LoVo (cell line): ENCODE measurements at places on chromosomes 1 and 21.

DNA sequence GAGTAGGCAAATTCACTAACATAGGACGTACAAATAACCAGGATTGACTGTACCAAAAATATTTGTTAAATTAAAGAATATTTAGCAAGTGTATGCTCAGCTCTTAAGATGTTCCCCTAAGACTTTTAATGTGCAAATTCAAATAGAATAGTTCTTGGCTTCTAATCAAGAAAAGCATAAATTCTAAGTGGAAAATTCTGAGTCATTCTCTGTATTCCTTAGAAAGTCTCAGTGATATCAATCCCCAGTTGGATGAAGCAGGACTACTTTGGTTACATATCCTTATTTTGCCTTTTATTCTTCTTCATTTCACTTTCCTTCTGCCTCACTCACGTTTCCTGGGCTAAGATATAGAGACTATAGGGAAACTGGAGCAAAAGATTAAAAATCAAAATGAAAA is 130.2 kb downstream of the IFI44 start:
- DNase-seq = no peak

DNA sequence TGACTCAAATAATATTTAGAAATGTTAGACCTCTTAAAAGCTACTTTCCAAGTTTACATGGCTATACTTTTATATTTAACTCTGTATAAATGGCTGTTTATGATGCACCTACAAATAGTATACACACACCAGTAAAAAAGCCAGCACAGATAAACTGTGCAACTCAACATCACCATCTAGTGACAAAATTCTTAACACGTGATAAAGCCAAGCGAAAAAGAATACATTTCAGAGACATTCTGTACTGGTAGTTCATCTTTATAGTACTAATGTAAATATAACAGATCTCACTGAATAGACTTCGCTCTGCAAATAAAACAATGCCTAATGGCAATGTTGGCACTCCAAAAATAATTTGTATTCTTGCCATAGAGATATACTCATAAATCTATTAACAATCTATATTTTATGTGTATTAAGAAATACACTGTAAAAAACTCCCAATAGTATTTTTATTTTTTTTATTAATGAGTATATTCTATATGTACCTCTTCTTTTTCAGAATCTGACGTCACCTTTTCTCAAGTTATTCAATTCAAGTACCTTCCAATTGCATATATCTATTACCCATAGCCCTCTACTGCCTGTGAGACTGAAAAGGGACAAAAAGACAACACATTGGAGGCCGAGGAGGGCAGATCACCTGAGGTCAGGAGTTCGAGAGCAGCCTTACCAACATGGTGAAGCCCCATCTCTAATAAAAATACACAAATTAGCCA is 100.2 kb downstream of the DPYD start:
- DNase-seq = peak; percentile 25

GRCh38 chr1:100627054-100627716 is 89.2 kb downstream of the GPR88 start:
- no peak for DNase-seq

GRCh38 chr21:35189077-35189863 is 140.2 kb upstream of the RUNX1 start:
- DNase-seq = no peak

DNA sequence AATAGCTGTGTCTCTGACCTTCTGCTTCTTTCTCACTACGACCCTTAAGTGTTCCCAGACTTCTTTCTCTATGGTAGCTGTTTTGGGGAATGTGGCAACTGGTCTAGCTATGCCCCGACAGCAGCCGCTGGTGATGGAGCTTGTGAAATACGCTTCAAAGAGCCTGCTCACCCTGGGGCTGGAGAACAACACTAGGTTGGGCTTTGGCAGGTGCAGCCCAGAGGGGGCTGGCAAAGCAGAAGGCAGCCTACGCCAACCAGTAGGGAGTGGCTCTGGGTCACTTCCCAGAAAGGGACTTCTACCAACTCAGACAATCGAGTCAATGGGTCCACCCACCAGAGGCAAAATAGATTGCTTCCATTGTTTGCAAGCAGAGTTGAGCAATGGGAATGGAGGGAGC is 262.8 kb downstream of the LMO4 start:
- no peak for DNase-seq

DNA sequence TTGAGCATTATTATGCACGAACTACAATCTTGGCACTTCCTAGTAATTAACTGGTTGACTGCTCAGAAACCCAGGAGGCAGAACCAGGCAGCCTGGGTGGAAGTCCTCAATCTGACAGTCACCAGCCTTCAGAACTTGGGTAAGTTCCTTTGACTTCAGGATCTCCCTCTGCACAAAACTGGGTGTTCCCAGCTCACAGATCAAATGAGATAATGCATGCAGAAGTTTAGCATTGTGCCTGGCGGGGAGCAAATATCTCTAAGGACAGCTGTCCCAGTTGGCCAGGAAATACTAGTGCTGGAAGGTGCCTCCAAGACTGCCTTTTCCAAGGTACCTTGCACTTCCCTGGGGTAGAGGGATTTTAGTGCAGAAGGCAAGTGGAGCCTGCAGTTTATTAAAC is 294.8 kb downstream of the PCP4 start:
- DNase-seq = no peak

DNA sequence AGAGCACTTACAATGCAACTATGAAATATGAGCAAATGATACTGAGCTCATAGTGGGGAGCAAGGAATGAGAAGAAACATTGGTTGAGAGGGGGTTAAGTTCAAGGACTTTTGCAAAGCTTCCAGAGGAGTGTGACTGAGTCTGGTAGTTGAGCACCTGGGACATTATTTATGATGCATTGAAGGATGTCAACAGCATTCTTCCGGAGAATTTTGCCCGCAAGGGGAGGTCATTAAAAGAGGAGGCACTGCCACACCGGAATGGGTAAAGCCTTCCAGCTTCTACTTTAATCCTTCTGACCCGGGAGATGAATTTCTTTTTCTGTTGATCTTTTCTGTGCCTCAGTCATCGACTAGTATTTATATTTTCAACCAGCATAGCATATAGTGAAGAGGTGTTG is 208.4 kb upstream of the CAMK1G start:
- DNase-seq = no peak

DNA sequence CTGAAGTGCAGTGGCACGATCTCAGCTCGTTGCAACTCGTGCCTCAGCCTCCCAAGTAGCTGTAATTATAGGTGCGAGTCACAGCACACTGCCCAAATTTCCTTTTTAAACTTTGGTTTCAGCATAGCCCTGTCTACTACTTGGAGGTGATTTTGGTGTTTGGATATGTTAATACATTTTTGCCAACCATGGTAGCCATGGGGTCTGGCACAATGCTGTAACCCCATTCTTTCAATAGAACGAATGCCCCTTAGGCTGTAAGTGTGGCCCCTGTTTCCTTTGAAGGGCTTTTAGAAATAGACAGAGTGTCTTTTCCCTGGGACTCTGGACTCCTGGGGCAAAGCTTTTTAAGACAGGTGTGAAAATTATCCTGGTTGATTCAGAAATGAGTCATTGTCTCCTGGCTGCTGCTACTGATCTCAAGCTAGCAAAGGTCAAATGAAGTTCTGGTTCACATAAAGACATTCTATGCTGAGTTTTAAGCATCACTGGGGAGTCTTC is 141.1 kb upstream of the RUNX1 start:
- DNase-seq = peak; percentile 57

DNA sequence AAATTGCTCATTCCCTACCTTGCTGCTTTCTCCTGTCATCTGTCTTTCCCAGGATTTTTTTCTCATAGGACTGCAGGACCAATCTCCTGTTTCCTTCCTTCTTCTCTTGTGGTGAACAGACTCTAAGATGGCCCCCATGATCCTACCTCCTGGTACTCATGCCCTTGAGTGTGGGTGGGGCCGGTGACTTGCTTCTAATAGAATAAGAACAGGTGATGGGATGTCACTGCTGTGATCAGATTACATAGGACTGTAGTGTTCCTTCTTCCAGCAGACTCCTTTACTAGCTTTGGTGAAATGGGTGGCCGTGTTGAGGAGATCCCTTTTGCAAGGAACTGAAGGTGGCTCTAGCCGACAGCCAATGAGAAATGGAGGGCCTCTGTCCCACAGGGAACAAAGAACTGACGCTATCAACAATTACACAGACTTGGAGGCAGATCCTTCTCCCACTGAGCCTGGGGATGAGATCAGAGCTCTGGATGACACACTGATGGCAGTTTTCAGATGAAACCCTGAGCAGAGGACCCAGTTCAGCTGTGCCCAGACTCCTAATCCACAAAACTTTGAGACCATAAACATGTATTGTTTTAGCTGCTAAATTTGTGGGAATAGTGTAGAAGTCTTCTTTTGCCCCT is 7.5 kb downstream of the GSTM3 start:
- no peak for DNase-seq

- no peak for DNase-seq
Measured at GRCh38 chr1:16293538-16293937, 56.6 kb upstream of the CPLANE2 start.

DNA sequence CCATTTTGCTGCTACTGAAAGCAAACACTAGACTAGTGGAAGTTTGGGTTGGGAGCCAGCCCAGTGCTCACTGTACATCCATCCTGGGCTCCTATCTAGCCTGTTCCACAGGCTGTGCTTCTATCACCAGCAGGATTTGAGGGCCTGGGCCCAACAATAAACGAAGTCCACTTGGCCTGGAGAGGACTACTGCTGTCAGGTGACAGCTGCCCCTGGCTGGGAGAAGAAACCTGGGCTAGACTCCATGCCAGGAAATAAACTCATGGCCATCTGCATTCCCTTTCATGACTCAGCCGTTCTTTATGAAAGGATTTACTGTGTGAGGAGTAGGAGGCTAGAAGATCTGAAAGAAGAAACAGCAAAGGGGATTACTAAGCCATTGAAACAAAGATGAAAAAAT is 35.5 kb downstream of the COLGALT2 start:
- DNase-seq = peak; percentile 60

DNA sequence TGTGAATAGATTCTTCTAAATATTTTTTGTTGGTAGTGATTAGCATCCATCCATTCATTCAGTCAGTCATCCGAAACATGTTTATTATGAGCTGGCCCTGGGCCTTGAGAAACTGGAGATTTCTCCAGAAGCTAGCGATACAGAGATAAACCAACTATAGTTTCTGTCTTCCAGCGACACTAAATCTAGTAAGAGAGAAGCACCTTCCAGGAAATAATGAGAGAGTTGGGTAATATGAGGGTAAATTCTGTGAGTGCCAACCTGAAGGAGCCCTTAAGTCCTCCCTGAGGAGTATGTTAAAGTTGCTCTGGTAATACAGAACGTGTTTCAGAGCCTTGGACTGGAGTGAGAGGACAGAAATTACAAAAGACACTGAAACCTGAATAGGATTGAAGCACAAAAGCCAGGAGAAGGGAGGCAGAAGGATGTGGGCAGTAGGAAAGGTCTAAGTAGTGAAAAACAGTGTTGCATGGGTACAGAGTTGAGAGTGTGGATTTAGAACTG is 59.8 kb downstream of the RBM11 start:
- no peak for DNase-seq

GRCh38 chr1:27367160-27367650 is 444 bp upstream of the MAP3K6 start:
- no peak for DNase-seq

GRCh38 chr1:152367436-152367835 is 7.6 kb upstream of the FLG2 start:
- DNase-seq = no peak

DNA sequence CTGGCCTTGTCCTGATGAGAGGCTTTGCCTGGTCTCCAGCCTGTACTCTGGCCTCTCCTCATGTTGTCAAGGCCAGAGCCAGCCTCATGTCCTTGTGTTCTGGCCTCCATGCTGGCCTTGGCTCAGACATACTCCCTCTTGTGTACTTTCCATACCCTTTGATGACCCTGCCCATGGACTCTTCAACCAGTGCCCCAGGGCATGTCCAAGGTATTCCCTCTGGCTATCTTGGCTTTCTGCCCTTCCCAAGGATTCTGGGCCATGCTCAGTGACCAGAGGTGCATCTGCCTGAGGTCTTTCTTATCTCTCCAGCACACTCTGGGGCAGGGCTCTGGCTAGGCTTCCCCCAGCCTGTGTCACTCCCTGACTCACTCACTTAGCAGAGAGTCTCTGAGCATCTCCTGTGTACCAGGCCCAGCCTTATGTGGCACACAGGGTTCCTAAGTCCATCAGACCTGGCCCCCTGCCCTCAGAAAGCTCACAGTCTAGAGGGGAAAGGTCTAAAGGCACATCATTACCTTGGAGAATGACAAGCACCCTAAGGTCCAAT is 141.4 kb upstream of the GRIK3 start:
- no peak for DNase-seq

- DNase-seq = no peak
Measured at GRCh38 chr1:213744780-213745179, 243.0 kb upstream of the PROX1 start.

DNA sequence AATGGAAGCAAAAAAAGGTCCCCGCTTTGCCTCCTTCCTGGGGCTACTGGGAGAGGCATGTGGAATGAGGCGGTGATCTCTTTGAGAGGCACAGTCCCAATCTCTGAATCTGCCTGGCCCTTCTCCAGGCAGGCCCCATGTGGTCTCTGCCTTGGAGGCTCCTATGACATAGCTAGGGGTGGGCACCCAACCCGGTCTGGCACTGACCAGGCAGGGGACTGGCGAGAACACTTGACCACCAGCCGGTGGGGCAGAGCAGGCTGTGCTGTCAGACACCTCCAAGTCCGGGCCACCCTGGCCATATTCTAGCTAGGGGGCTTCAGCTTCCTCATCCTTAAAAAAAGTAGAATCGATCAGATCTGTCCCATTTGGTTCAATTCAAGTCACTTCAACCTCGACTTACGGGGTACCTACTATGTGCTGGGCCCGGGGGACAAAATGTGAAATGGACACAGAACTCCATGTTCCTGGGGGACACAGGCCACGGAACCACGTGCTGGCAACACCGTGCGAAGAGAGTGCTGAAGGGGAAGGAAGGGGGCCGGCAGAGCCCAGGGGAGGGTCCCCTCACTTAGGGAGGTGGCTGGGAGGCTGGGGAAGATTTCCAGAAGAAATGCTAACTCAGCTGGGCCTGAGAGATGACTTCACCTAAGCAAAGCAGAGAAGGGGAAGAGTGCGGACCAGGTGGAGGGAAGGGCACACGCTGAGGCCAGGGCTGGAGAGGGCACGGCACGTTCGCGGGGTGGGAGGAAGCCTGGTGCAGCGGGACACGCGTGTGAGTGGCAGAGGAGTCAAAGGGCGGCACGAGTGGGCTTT is 33.3 kb downstream of the HSPG2 start:
- no peak for DNase-seq

DNA sequence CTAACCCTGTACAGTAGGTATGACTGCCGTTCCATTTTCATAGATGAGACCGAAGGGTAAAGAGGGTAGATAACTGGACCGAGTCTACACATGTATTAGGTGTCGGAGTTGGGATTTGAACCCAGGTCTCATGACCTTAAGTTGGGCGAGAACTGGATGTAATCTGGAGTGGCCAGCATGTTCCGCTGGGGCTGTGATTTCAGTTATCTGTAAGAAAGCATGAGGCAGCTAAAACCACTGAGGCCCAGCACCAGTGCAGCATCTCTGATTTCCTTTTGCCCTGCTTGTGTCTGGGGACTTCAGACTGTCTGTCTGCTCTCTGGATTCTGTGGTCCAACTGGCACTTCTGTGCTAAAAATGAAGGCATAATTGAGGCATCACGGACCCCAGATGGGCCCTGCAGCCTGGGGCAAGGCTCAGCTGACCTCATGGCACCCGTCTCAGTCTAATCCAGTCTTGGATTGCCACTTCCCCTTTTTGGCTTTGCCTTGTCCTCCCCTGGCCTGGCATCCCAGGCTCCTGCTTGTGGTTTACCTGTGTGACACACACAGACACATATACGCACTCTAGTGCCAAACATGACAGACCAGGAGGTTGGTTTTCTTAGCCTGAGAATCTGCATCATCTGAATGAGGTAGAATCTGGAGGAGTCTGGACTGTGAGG is 180.2 kb downstream of the KIF26B start:
- no peak for DNase-seq

- DNase-seq = no peak
Measured at GRCh38 chr1:74847715-74848114, 114.8 kb downstream of the TYW3 start.
